Hindlimb muscle (tissue), 1 donor: ENCODE measurements at places on chromosomes 11 and 22.

GRCh38 chr11:57349491-57350274, 11.5 kb downstream of the P2RX3 start:
- peak; percentile 60 for DNase-seq

GRCh38 chr11:28524098-28524497, 415.9 kb downstream of the METTL15 start:
- no peak for DNase-seq

- DNase-seq, result no peak
Measured at GRCh38 chr11:64534950-64535349, 56.1 kb upstream of the SLC22A12 start.

GRCh38 chr11:50102916-50103315, 70.2 kb downstream of the OR4C45 start:
- DNase-seq, result no peak

- DNase-seq, result no peak
Measured at GRCh38 chr11:29296680-29297079, 720.1 kb downstream of the KCNA4 start.

DNA sequence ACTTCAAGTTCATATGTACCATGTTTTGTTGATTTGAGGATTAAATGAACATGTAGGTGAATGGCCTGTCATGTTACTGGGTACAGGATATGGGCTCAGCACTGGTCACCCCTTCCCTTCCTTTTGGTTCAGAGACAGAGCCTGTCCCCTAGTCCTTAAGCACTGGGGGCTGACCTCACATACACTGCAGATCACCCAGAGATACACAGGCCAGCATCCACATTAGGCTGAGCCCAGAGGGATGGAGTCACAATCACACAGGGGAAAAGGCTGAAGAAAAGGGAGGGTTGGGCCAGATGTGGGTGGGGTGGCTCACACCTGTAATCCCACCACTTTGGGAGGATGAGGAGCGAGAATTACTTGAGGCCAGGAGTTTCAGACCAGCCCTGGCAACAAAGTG, 62.3 kb downstream of the IGLL5 start:
- no peak for DNase-seq

DNA sequence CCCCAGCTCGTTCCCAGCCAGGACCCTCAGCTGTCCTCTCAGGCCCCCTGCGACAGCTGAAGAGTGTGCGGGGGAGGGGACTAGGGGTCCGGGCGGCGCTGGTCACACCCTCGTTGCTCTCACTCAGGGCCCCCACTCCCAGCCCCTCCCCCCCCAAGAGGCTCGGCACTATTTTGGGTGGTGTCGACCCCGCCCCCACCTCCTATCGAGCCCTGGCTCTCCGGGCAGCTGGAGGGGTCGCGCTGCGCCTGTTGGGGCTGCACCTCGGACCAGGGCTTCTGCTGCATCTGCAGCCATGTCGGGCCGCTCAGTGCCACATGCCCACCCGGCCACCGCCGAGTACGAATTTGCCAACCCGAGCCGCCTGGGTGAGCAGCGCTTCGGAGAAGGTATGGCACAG, at the start of gene HSPB2:
Gene HSPB2, plus strand, starts transcription at position 200 of the 400 bp plus-strand sequence. Its CDS starts 96 bp downstream, at position 296.
- no peak for DNase-seq

DNA sequence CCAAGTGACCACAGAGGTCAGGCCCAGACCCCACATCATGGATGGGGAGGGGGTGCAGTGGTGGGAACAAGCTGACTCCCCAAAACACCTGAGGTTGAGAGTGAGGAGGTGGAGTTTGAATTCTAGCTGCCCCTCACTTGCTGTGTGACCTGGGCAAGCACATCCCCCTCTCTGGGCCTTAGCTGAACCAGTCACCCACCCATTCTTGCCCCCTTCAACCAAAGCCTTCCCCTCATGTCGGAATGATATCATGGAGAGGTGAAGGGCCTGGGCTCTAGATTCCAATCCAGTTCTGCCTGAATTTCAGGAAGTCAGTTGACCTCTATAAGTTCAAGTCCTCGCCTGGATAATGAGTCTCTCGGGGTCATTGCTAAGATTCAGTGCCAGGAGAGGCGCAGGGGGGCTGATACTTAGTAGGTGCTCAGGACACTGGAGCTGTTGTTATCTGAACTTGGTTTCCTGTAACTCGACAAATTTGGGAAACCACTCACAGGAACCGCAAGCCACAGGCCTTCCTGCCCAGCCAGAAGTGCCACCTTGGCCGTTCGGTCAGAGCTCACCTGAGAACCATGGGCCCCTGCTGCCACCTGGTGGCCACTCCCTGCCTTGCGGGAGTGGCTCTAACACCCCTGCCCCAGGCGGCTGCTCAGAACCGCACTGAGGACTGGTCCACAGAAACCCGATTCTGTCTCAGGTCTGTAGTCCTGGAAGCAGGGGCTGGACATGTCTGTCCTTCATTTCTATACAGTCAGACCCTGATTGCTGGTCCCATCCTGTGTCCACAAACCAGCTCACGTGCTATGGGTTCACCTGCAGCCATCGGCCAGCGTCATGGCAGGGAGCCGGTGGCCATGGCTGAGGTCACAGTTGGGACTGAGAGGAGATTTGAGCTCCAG, 6.9 kb downstream of the CDC42EP1 start:
- peak; percentile 63 for DNase-seq

- no peak for DNase-seq
Measured at GRCh38 chr11:13205486-13205885, 72.1 kb upstream of the BMAL1 start.

DNA sequence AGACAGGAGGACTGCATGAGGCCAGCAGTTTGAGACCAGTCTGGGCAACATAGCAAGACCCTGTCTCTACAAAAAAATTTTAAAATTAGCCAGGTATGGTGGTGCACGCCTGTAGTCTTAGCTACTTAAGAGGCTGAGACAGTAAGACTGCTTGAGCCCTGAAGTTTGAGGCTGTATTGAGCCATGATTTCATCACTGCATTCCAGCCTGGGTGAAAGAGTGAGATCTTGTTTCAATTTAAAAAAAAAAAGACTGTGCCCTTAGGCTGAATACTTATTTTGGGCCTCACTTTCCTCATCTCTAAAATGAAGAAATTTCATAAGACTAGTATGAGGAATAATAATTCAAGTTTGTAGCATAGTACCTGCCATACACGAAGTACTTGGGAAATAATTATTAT, 6.9 kb downstream of the AQP11 start:
- DNase-seq, result no peak

- no peak for DNase-seq
Measured at GRCh38 chr22:47130883-47131631, 368.6 kb downstream of the TBC1D22A start.

GRCh38 chr11:40230821-40231220, 1228.6 kb downstream of the LRRC4C start:
- no peak for DNase-seq

GRCh38 chr22:17570851-17571631, 7.7 kb downstream of the SLC25A18 start:
- peak; percentile 60 for DNase-seq

DNA sequence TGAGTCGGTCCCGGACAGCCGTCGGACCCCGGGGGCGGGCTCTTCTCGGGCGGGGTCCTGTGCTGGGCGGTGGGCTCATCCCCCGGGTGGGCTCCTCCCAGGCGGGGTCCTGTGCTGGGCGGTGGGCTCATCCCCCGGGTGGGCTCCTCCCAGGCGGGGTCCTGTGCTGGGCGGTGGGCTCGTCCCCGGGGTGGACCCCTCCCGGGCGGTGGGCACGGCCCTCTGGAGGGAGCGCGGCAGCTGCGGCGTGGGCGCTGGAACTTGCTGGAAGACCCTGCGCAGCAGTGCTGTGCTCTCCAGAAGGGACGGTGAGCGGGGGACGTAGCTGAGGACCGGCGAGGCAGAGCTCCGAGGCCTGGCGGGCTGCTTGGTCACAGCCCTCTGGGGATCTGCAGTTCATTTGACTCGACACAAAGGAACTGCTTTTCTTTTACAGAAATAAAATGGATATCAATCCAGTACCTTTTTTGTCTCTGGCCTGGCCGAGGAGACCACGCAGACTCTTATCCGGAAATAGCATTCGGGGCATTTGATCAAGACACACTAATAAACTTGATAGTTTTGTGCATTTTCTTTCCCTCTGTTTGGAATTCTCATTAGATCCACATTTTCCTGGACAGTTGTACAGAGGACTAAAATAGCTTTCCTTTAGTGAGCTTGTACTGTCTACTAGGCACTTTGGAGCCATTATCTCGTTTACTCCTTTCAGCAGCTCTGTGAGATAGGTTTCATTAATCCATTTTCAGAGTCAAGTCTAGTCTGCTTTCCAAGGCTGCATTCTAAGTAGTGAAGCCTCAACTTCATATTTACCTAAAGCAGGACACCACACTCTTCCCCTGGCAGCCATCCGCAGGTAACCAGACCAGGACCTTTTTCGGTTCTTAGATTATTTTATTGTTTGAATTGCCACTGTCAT, 812 bp downstream of the JAM3 start:
- DNase-seq, result peak; percentile 54

DNA sequence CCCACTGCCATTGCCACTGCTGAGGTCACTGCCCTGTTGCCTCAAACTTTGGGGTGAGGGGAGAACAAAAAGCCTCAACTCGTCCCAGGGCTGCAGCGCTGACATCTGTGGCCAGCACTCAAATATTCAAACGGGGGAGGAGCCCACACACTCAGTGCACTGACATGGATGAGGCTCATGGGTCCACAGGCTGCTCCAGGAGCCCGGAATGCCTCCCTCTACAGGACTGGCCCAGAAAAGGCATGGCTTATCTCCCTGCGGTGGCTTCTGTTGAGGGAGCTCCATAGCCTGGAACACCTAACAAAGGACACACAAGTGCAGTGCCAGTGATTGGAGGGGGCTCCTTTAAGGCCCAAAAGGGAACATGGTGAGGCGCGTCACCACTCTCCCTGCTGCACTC, 341.1 kb upstream of the LUZP2 start:
- DNase-seq, result no peak

DNA sequence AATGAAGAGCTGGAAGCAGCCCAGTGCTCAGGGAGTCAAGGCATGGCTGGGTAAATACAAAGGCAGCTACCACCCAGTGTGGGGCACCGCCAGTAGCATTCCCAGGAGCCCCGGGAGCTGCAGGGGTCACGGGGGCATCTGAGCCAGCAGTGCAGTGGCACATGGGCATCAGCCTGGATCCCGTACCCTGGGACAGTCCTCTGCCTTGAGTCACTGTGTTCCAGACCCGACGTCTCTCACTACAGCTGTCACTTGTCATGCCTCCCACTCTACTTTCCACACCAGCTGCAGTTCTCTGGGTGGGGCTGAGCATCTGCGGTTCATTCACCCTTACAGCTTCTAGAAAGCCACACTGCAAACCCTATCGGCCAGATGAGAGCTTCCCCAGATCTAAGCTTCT, 29.6 kb downstream of the DHCR7 start:
- DNase-seq, result peak; percentile 29
